ENCODE measurements at places on chromosomes 3 and 15. TPM values are rescaled to one million over a fixed set of nuclear protein-coding genes. Genes with fewer than 3 reads are reported as not detected.

- peak overlapping the region; percentile 67 for H3K27ac ChIP-seq
- H3K27me3 ChIP-seq, result no peaks in the 10 kb centered on the region
- DNase-seq, result peak; percentile 76
- H3K4me3 ChIP-seq, result peak overlapping the region; percentile 81
Observed at GRCh38 chr3:173398111-173398479, 551 bp downstream of the NLGN1 start.

Gene GPR87
- total RNA-seq, result not detected

Gene VILL
- total RNA-seq, result 6.6 TPM

DNA sequence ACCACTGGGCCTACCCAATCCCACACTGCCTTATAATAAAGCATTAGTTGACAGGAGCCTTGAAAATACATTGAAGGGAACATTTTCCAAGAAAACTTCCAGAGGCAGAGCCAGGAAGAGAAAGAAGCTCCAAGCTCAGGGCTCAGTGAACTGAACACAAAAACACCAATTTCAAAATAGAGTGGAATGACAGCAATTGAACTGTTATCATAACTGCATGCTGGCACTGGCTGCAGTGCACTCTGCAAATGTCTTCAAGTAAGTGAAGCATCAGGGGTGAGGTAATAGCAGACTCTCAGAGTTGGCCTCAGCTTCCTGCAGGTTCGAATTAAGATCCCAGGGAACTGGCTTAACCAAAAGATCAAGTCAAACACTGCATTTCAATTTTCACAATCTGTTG lies 388.0 kb upstream of the WNT5A start:
- H3K27me3 ChIP-seq, result no peaks in the 10 kb centered on the region
- no peaks in the 10 kb centered on the region for H3K4me1 ChIP-seq
- H3K36me3 ChIP-seq, result no peaks in the 10 kb centered on the region
- H3K4me3 ChIP-seq, result no peak overlapping the region
- no peak for DNase-seq

GRCh38 chr3:47202542-47202941 lies 38.6 kb upstream of the SETD2 start:
- H3K4me1 ChIP-seq, result no peaks in the 10 kb centered on the region
- H3K36me3 ChIP-seq, result no peaks in the 10 kb centered on the region
- H3K27ac ChIP-seq, result no peak overlapping the region
- no peak overlapping the region for H3K4me3 ChIP-seq

DNA sequence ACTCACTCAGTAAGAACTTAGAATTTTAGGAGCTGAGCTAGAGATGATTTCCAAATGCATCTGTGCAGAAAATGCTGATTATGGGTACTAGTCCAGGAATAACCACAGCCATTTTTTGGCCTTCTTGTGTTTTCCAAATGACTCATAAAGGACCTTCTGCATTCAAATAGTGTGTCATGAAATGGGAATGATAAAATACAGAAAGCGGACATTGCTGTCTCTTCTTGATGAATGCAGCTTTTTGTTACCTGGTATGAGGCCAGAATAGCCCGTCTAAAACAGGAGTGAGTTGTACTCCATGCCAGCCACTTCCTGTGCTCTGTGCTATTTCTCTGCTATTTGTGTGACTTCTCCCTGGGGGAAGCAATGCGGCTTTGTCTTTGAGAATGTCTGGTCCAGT lies 20.5 kb upstream of the FRMD5 start:
- peaks cover 9% of the 10 kb centered on the region for H3K4me1 ChIP-seq
- DNase-seq, result peak; percentile 96
- no peaks in the 10 kb centered on the region for H3K27me3 ChIP-seq

GRCh38 chr3:47872916-47873315 lies 70.0 kb downstream of the DHX30 start:
- H3K27ac ChIP-seq, result no peak overlapping the region
- H3K27me3 ChIP-seq, result no peaks in the 10 kb centered on the region
- peaks cover 80% of the 10 kb centered on the region for H3K36me3 ChIP-seq
- H3K4me3 ChIP-seq, result no peak overlapping the region
- DNase-seq, result no peak

DNA sequence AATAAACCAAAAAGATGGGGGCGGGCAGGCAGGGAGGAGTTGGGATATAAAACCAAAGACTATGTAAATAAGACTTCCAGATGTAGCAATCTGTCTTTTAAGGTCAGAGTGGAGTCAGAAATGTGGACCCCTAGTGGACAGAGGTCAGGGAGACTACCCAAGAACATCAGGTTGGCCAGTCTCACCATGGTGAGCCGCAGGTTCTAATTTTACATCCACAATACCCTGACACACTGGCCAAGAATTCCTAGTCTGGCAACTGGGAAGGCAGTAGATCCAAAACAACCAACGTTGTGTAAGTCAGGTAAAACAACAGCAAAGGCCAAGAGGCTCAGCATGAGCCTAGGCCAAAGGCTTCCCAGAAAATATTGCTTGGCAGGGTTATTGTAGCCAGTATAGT lies 203.4 kb downstream of the FOXP1 start:
- H3K27ac ChIP-seq, result no peak overlapping the region
- H3K4me1 ChIP-seq, result peaks cover 12% of the 10 kb centered on the region

Gene OIP5
- total RNA-seq, result 7.3 TPM

- no peaks in the 10 kb centered on the region for H3K27me3 ChIP-seq
- H3K27ac ChIP-seq, result 0 out of 2 replicates have a peak overlapping the region, but pooled peaks have one; percentile 37
- no peak overlapping the region for H3K4me3 ChIP-seq
- H3K36me3 ChIP-seq, result no peaks in the 10 kb centered on the region
- DNase-seq, result peak; percentile 67
- H3K4me1 ChIP-seq, result peaks cover 7% of the 10 kb centered on the region
Observed at GRCh38 chr15:100987143-100987542, 68.0 kb downstream of the LRRK1 start.

Gene CCR9
- not detected for total RNA-seq

Gene GNAT1
- not detected for total RNA-seq

DNA sequence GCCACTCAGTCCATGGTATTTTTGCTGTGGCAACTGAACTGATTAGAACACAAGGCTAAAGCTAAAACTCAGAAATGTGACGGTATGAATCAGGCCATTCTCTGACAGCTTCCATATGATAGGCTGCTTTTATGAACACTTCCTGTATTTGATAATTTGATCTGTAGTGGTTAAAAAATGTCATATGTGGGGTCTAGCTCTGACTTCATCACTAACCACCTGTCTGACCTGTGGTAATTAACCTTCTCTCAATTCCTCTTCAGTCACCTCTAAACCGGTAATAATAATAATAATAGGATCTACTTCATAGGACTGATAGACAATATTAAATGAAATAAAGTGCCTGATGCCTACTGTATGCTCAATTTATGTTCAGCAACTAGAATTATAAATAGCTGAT lies 223.2 kb downstream of the MBNL1 start:
- no peak for DNase-seq
- H3K4me3 ChIP-seq, result no peak overlapping the region
- no peak overlapping the region for H3K27ac ChIP-seq
- no peaks in the 10 kb centered on the region for H3K4me1 ChIP-seq
- no peaks in the 10 kb centered on the region for H3K27me3 ChIP-seq

DNA sequence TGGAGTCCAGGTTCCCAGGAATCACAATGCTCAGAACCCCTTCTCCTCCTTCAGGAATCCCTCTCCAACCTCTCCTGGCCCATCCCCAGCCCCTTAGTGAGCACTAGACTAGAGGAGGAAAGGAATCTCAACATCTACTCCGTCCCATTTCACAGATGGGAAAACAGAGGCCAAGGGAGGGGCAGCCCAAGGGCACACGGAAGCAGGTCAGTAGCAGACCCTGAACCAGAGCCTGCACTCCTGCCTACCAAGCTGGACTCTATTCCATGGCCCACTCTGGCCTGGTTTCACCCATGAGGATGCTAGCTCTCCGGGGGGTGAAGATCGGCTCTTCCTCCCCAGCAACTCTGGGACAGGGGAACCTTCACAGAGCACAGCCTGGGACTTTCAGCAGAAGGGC lies 14.3 kb downstream of the SEMA7A start:
- no peak for DNase-seq
- H3K4me3 ChIP-seq, result no peak overlapping the region
- H3K27me3 ChIP-seq, result no peaks in the 10 kb centered on the region
- H3K27ac ChIP-seq, result peak overlapping the region; percentile 61
- H3K4me1 ChIP-seq, result peaks cover 79% of the 10 kb centered on the region
- H3K36me3 ChIP-seq, result peaks cover 16% of the 10 kb centered on the region

Gene CPLX3
- total RNA-seq, result not detected

Gene HTR3C
- not detected for total RNA-seq

DNA sequence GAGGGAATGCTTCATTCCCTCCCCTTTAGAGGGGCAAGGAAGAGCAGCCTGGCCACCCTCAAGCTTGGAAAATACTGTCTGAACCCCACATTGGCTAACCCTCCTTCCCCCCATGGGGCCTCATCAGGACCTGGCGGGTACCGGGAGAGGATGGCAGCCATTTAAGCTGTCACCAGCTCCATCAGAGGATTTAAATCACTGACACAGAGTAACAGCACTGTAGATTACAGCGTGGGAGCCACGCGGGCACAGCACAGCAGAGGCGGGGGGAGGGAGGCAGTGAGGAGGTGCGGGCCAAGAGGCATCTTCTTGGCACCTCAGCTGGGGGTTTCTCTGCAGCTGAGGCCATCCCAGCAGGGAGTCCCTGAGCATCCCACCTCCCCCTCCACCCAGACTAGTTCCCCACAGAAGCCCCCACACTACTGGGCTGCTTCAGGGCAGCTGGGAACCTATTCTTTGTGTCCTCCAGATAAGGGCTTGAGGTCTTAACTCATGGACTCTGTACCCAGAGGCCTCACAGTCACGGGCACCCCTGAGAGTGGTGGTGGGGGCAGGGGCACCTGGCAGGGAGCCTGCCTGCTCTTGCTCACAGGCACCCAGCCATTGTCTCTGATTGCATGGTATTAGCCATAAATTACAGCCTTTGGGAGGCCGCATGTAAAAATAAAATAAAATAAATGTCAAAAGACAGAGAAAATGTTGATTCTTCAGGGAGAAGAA lies 21.9 kb upstream of the CACNA2D2 start:
- H3K4me3 ChIP-seq, result no peak overlapping the region
- DNase-seq, result no peak
- peaks cover 12% of the 10 kb centered on the region for H3K27me3 ChIP-seq

GRCh38 chr3:42176242-42177034 lies 85.3 kb downstream of the TRAK1 start:
- no peak overlapping the region for H3K4me3 ChIP-seq
- H3K36me3 ChIP-seq, result 0 out of 2 replicates have a peak, but pooled peaks cover 6% of the 10 kb centered on the region
- H3K4me1 ChIP-seq, result peaks cover 10% of the 10 kb centered on the region
- no peak overlapping the region for H3K27ac ChIP-seq

- H3K4me3 ChIP-seq, result no peak overlapping the region
- peak; percentile 40 for DNase-seq
- no peaks in the 10 kb centered on the region for H3K36me3 ChIP-seq
- no peak overlapping the region for H3K27ac ChIP-seq
- H3K27me3 ChIP-seq, result no peaks in the 10 kb centered on the region
- peaks cover 14% of the 10 kb centered on the region for H3K4me1 ChIP-seq
Observed at GRCh38 chr3:187943677-187944389, 198.6 kb upstream of the BCL6 start.

DNA sequence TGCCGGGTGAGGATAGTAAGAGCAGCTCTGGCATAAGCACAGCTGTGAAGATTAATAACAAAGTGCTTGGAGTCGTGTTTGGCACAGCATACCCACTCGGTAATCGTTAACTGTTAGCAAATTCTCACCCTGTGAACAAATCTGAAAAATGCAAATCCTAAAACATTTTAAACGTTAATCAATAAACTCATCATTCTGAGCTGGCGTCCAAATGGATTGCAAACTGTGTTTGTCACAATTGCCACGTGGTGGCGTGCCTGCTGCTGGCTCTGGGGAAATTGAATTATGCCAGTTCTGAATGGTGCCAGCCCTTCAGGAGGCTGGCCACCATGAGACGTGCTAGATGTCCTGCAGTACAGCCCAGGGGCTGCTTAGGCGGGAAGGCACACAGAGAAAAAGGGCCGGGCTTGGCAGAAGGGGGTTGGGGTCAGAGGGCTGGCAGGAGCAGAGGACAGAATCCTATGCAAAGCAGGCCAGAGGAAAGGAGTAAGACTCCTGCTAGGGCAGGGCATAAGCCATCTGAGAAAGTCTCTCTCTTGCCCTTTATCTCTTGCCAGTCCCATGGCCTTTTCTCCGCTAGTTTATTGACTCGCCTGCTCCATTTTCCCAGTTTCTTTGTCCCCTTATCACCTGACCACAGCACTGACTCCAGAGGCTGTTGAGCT lies 22.1 kb upstream of the POLG start:
- H3K4me1 ChIP-seq, result no peaks in the 10 kb centered on the region
- DNase-seq, result peak; percentile 59
- H3K36me3 ChIP-seq, result no peaks in the 10 kb centered on the region
- H3K4me3 ChIP-seq, result no peak overlapping the region

Gene SAMD7
- total RNA-seq, result not detected

DNA sequence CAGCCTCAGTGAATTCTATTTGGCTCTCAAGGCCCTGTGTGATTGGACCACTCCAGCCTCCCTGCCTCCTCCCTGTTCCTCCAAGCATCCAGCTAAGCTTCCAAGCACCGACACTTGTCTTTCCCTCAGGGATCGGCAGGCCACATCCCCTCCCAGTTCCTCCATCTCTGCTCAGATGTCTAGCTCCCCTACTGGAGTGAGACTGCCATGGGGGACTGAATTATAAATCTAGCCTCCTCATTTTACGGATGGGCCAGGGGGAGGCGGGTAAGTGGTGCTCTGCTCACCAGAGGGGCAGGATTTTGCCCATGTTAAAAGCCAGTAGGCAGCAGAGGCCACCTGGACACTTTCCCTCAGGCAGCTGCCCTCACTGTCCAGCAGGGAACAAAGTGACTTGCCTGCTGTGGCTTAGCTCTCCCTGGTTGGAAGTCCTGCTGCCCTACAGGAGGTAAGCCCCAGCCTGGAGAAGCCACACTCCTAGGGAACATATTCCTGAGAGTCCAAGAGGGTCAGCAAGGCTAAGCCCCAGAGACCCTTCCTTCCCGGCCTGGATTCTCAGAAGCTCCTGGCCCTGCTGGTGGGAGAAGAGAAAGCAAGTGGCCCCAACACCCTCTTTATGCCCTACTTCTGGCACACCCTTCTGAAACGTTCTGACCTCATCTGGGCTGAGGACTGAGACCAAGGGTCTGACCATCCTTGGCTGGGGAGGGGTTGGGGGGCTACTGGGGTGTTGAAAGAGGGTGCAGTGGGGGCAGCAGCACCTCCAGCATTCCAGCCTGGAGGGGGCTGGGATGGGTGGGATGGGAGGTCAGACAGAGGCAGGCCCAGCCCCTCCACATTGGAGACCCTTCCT lies 9.1 kb upstream of the HHATL start:
- H3K27ac ChIP-seq, result no peak overlapping the region
- DNase-seq, result peak; percentile 16
- no peaks in the 10 kb centered on the region for H3K27me3 ChIP-seq
- H3K4me3 ChIP-seq, result no peak overlapping the region

- DNase-seq, result no peak
- no peaks in the 10 kb centered on the region for H3K4me1 ChIP-seq
- no peak overlapping the region for H3K27ac ChIP-seq
- H3K4me3 ChIP-seq, result no peak overlapping the region
- no peaks in the 10 kb centered on the region for H3K36me3 ChIP-seq
Observed at GRCh38 chr15:40964006-40964405, 10.7 kb downstream of the CHAC1 start.

Gene SGO1
- 1.0 TPM for total RNA-seq

- DNase-seq, result no peak
- no peak overlapping the region for H3K27ac ChIP-seq
- 0 out of 2 replicates have a peak, but pooled peaks cover 4% of the 10 kb centered on the region for H3K36me3 ChIP-seq
- no peaks in the 10 kb centered on the region for H3K27me3 ChIP-seq
- 0 out of 2 replicates have a peak, but pooled peaks cover 10% of the 10 kb centered on the region for H3K4me1 ChIP-seq
Observed at GRCh38 chr3:48949376-48949717, 30.7 kb downstream of the ARIH2 start.
